ENCODE measurements at places on chromosomes 6 and 20.

GRCh38 chr6:144286503-144287393, 1.6 kb downstream of the UTRN start:
- peak; percentile 83 for DNase-seq

DNA sequence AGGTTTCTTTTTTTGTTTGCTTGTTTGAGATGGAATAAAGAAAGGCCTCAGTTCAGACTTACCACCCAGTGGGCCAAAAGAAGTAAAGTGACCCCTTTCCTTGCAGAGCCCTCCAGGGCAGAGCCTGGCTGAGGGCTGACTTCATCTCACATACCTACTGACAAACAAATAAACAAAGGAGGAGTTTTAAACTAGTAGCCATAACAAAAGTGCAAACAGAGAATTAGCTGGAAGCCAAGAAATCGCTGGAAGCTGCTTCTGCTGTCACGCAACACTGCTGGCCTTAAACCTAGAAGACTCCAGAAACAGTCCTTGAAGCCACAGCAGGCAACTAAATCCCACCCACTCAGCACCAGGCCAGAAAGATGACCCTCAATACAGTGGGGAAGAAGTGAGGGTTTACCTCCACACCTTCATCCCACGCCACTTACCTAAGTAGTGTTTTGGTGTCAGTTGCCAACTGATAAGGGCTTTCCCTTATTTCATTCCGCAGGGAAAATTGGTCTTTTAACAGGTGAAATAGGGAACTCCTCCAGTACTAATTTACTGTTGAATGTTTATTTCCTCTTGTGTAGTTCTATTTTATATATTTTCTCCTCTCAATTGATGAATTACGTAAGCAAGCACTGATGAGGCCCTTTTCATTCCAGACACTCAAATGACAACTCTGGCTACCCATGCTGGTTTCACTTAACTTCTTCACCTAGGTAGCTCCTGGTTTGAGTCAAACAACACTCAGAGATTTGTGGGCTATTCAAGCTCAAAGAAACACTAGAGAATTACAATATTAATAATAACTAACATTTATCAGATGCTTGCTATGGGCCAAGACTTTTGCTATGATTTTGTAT, 46.2 kb downstream of the EDN1 start:
- DNase-seq = no peak

- no peak for DNase-seq
Observed at GRCh38 chr6:136425793-136426192, 124.4 kb downstream of the MAP7 start.

DNA sequence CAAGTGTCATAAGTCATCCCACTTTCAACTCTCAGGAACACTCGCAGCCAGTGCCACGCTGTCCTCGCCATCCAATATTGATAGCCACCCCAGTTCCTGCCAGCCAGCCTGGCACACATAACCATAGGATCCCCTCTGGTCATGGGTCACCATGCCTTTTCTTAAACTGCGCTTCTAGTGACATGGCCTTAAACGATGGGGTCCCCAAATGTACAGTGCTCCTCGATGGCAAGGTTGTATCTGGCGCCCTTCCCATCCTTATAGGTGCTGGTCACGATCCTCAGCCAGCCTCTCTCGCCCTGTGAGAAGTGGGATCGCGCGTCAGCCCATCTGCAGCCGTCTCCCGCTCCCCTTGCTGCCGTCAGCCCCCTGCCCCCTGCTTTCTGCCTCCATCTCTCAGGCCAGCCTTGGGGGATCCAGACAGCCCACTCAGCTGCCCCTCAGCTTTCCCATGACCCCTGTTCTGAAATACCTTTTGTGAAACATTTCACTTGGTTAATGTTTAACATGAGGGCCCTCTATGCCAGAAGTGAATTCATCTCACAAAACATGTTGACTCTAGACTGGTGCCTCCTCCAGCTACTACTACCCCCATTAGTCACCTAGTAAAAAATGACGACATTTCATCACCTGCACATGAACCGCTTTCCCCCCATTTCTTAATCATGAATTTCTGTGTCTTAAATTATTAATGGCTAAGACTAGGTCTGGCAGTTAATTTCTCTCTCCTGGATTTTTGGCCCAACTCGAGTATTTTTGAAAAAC, 11.4 kb downstream of the CTSZ start:
- DNase-seq = no peak

DNA sequence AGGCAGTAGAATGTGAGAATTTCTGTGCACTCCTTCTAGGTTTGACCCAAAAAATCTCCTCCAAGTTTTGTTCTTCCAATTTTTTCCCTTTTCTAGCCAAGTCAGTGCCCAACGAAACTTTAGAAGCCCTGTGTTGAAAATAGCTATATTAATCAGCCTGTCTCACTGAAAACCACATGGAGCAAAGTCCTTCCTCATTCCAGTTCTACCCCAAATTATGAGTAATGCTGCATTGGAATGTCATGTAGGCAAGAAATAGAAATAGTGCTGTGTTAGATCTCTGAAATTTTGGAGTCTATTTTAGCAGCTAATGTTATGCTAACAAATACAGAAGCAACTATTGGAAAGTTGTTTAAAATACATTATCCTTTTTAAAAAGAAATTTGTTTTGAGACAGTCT, 725.5 kb downstream of the TBC1D32 start:
- peak; percentile 76 for DNase-seq

Data from fibroblast of skin of right biceps (primary cell).